ENCODE measurements at places on chromosomes 5 and 9. TPM values are rescaled to one million over a fixed set of nuclear protein-coding genes. Genes with fewer than 3 reads are reported as not detected.

The MEIKIN gene
- not detected for total RNA-seq

The PCDHB8 gene
- not detected for total RNA-seq

The CREB3 gene
- total RNA-seq, result 22.3 TPM

The PCDHGB3 gene
- total RNA-seq, result 0.10 TPM

The COL5A1 gene
- total RNA-seq, result 0.30 TPM

- no peak for DNase-seq
Observed at GRCh38 chr5:92455011-92455410, 1071.9 kb upstream of the ARRDC3 start.

DNA sequence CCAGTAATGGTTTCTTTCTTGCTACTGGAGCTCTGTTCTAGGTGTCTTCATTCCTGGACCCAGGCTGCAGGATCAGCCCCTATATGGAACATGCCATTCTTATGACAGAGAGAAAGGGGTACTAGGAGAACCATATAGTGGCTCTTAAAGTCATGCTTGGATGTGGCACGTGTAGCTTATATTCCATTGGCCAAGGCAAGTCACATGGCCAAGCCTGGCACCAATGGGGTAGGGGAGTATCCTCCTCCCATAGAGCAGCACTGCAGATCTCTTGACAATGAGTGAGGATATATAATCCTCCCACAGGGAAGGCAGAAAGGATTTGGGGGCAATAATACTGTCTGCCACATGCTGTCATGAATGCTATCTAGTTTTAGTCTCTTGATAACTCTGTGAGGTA lies 193.3 kb downstream of the PALM2AKAP2 start:
- no peak for DNase-seq

- DNase-seq, result no peak
Observed at GRCh38 chr5:89842531-89842930, 567.0 kb downstream of the CETN3 start.

- DNase-seq, result no peak
Observed at GRCh38 chr9:124295159-124295794, 37.5 kb downstream of the NEK6 start.

GRCh38 chr9:34521406-34522045 lies 1.3 kb downstream of the ENHO start:
- DNase-seq, result no peak

- DNase-seq, result no peak
Observed at GRCh38 chr5:63245271-63245670, 666.7 kb downstream of the LRRC70 start.

DNA sequence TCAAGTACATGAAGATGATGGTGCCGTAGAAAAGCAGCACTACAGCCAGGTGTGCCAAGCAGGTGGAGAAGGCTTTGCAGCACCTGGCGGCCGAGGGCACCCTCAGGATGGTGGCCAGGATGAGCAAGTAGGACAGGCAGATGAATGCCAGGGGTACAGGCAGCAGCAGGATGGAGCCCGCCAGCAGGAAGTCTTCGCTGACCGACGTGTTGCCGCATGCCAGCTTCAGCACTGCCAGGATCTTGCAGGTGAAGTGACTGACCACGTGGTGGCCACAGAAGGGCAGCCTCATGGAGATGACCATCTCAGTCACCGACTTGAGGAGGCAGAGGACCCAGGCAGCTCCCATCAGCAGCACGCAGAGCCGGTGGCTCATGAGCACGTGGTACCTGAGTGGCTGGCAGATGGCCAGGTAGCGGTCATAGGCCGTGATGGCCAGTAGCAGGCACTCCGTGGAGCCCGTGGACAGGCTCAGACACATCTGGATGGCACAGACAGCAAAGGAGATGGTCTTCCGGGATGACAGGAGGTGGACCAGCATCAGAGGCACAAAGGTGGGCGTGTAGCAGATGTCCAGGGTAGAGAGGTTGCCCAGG lies 482 bp downstream of the OR13J1 start:
- DNase-seq, result no peak

DNA sequence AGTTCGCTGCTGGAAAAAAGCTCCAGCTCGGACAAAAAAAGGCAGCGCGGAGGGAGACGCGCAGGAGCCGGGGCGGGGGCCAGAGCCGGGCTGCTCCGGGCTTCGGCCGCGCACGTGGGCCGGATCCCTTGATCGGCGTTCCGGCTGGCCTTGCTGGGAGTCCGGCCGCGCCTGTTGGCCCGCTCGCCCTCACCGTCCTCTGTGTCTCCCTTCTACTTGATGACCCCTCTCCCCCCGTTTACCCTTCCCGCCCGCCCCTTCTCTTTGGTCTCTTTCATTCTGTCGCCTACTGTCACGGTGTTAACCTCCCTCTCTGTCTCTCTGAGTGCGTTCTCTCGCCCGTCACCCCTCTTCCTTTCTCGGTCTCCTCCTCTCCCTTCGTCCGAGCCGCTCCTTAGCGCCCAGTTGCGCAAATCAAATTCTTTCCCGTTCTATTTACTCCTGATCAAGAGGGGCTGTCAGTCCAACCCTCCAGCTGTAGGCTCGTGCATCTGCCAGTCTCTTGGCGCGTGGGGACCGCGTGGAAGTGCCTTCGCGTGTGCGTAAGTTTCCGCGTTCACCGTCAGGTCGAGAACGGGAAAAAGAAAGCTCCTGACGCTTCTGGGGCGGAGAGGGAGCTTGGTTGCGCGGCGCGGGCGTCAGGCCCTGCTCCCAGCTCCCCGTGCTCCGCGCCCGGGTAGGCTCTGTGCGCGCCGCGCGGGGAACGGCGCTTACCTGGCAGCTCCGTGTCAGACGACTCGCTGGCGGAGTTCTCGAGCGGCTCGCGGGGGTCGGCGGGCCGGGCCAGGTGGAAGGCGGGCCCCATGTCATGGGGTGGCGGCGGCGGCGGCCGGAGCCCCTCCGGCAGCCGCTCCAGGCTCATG lies 798 bp downstream of the PITX1 start:
- no peak for DNase-seq

DNA sequence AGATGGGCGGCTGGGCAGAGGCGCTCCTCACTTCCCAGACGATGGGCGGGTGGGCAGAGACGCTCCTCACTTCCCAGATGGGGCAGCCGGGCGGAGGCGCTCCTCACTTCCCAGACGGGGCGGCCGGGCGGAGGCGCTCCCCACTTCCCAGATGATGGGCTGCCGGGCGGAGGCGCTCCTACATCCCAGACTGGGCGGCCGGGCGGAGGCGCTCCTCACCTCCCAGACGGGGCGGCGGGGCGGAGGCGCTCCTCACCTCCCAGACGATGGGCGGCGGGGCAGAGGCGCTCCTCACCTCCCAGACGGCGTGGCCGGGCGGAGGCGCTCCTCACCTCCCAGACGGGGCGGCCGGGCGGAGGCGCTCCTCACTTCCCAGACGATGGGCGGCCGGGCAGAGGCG lies 140.2 kb downstream of the WDR70 start:
- no peak for DNase-seq

DNA sequence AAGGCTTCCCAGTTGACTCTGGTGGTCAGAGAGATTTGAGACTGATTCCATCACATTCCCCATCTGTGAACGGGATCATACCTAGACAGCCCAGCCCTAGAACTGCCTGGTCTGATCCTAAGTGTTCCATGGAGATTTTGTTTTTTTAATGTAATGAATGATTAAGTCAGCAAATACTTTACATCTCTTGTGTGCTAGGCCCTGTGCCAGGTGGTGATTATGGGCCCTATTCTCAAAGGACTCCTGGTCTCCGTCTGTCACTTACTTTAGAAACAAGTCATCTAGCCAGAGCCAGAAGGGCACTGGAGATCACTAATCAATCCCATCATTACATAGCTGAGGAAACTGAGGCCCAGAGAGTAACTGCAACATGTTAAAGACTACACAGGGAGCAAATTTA lies 1.1 kb upstream of the GPX3 start:
- DNase-seq, result no peak

GRCh38 chr5:96151891-96152290 lies 190.2 kb upstream of the ELL2 start:
- DNase-seq, result no peak

GRCh38 chr9:132249123-132249522 lies 87.3 kb downstream of the NTNG2 start:
- no peak for DNase-seq

DNA sequence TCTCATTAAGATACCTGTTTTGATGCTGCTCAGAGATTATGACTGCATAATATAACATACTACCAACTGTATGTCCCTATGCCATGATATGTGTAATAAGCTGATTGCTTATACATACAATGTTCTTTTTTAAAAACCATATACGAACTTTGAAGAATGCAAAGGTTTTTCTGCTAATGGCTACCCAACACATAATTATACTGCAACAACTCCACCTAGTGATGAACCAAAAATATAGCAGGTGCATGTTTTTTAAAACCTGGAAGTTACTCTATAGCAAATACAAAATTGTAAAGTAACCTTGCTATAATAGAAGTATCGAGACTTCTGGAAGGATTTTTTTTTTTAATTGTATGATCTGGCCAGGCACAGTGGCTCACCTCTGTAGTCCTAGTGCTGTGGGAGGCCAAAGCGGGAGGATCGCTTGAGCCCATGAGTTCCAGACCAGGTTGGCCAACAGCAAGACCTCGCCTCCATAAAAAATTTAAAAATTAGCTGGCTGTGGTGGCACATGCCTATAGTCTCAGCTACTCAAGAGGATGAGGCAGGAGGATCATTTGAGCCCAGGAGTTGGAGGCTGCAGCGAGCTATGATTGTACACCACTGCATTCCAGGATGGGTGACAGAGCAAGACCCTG lies 49.1 kb downstream of the HOMER1 start:
- peak; percentile 10 for DNase-seq

GRCh38 chr9:115135821-115136778 lies 18.1 kb upstream of the TNC start:
- no peak for DNase-seq

DNA sequence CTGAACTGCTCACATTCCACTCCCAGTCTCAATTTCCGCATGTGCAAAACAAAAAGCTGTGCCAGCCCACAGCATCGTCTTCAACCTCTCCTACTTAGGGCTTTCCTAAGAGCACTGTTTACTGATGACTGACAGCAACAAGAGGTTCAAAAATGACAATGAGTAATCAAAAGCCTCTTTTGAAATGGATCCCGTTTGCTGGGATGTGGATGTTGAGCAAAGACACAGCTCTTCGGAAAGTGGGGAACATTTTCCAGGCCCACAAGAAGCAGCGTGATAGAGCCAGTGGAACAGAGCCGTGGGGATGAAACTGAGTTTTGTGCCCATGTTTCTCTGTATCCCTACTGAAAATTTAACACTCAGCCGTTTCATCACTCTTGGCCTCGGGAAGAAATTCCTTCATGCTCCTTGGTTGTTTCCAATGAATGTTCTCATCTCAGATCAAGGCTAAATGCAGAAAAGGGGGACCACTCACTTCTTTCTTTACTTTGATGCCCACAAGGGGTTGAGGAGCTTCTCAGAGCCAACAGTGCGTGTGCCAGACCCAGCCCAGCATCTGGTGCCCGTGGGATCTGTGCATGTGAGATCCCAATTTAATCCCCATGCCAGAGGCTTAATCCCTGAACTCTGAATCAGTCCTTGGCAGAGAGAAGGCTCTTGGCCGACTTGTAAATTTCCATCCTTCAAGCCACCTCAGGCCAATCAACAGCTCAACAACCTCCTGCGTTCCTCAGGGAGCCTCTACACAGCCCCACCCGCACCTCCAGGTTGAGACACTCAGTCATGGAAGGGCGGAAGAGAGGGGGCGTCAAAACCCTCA lies 230.2 kb upstream of the DAPK1 start:
- no peak for DNase-seq

DNA sequence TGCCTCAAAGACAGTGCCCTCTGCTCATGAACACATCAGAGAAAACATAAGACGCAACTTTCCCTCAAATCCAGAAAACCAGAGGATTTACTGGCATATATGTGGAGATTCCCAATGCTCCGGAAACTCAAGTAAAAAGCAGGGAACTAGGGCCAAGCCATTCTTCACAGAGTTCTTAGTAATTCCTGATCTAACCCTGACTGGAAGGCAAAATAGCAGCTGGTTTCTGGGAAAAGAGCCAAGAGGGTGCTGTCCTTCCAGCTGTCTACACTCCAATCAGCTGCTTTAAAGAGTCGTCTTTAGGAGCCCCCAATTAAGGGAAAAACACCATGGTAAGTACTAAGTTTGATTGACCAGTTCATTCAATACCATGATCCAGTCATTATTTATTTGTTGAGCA lies 49.6 kb downstream of the GNA14 start:
- no peak for DNase-seq

DNA sequence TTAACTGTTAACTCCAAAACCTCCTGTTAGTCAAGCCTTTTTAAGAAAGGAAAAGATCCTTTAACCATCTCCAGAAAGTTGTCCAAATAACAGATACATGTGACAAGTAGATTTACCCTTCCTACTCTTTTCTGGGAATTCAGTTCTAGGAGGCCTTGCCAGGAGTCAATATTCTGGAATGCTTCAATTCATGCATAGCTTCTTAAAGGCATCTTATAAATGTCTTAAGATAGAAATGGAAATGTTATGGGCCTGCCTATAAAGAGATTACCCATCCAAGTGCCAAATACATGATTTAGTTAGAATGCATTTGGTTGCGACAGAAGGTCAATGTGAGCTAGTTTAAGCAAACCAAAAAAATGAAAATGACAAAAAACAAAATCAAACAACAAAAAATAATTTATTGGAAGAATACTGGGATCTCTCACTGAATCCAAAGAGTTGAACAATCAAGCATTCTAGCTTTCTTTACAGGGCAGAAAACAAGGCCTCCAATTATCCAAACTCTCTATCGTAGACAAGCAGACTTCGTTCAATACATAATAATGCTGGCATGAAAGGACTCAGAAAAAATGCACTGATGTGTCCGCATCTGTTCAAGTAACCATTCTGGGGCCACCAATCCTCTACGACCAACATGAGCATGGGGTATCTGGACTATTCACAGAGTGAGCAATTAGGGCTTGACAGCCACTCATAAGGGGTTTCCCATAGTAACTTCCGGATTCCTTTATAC lies 188.6 kb downstream of the CTNND2 start:
- DNase-seq, result no peak

DNA sequence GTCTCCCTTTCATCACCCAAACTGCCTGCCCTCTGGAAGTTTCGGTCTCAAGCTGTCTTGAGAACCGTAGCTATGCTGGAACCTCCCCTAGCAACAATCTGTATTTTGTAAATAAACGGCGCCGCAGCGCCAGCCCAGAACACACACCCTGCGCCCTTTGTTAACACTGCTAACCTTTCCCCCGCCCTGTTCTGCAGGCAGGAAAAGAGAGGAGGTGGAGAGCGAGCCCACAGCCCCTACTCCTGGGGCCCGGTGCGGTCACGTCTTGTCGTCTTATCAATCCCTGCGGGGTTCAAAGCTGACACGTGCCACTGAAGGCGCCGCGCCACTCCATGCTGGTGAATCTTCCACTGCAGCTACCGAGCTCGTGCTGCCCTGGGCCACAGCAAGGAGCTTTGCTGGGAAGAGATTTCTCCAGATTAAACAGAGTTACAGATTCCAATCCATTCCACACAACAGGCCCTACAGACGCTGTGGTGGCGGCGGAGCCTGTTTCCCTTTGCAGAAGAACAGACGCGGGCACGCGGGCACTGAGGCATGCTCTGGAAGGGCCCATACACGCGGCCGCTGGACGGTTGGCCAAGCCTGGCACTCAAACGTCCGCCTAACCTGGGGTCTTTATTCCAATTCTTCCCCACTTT lies 25.3 kb downstream of the ZDHHC11B start:
- no peak for DNase-seq

GRCh38 chr5:181190711-181191525 lies 14.1 kb downstream of the TRIM7 start:
- no peak for DNase-seq

GRCh38 chr5:111826064-111826463 lies 69.1 kb upstream of the NREP start:
- no peak for DNase-seq

All from HCT116 (cell line).